Fibroblast of skin of right biceps (primary cell): ENCODE measurements at places on chromosomes 3 and 15.

DNA sequence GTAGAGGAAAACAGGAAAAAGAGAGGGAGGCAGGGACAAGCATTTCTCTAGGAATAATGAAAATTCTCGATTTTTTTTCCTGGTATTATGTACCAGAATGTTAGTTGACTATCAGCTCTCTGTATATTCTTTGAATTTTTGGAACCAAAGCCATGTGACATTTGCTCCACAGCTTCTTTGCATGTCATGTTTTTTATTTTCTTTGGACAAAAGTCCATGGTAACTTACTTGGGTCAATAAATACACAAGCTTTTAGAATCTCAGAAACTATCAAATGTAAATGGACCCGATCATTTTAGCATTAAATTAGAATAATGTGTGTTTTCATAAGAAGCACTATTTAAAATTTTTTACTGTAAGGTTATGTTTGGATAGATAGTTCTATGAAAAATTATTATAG lies 320.5 kb downstream of the ZIC1 start:
- DNase-seq = no peak

GRCh38 chr3:39272191-39272590 lies 7.6 kb downstream of the CX3CR1 start:
- DNase-seq = no peak

DNA sequence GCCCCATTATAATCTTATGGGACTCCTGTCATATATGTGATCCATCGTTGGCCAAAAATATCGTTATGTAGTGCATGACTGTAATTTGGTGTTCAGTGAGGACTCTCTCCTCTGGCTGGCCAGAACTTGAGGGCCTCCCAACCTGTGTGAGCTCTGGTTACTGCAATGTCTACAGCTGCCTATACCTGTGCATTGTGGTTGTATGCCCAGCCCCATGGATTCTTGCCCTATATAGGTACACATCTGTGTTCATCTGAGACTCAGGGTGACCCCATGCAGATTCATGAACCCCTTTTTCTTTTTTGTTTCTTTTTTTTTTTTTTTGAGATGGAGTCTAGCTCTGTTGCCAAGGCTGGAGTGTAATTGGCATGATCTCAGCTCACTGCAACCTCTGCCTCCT lies 32.6 kb upstream of the KLF13 start:
- no peak for DNase-seq

DNA sequence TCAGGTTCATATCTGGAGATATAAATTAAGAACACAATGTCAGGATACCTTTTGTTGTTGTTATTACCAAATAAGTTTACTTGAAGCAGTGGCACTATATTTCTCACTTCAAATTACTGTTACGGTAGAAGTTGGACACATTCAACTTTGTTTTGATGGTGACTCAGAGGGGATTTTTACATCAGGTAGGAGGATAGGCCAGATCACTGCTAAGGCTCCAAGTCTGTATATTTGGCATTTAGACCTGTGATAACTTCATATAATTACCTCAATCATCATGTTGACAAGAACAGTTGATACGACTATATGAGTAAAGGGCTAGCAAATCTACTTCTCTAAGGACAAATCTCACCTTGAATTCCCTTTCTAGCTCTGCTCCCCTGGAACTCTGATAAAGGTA lies 15.6 kb downstream of the LZTFL1 start:
- DNase-seq = no peak

DNA sequence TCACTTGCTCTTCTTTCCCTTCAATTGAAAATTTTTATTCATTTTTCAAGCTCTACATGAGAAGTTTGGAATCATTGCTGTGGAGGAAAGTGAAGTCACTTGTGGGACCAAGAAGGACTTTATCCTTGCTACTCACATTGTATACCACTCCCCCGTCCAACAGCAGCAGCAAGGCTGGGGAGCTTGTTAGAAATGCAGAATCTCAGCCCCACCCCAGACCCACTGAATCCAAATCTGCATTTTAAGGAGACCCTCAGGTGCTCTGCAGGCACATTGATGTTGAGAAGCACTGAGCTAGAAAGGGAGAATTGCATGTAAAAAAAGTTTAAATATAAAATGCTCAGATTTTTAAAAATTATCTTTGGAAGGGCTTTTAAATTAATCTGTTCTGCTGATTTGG lies 202.3 kb upstream of the MRPL3 start:
- no peak for DNase-seq

- peak; percentile 87 for DNase-seq
Observed at GRCh38 chr3:27503526-27503925, 19.3 kb upstream of the SLC4A7 start.

DNA sequence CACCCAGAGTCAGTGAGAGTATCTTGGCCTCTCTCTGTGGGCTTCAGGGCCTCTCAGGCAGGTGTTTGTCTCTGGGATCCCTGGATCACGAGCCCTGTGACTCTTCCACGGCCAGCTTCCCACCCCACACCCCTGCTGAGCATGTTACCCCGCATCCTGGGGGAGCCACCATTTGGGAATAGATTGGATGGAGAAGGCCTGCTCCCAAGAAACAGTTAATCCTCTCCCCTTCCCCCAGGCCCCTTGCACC lies 15.5 kb upstream of the SRP14 start:
- no peak for DNase-seq

DNA sequence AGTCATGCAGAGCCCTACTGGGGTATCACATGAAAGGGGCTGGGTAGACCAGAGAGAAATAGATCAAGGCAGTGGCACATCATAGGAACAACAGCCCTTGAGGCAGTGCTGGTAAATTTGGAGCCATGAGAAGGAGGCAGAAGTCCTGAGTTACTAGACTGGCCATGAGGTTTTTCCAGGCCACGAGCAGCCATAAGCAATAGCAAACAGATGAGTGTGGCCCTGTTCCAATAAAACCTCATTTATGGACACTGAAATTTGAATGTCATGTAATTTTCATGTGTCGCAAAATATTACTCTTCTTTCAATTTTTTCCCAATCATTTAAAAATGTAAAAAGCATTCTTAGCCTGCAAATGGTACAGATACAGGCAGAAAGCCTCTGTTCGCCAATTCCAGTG lies 28.1 kb upstream of the LRRN1 start:
- no peak for DNase-seq

- no peak for DNase-seq
Observed at GRCh38 chr15:34847598-34847997, 52.2 kb upstream of the ACTC1 start.

DNA sequence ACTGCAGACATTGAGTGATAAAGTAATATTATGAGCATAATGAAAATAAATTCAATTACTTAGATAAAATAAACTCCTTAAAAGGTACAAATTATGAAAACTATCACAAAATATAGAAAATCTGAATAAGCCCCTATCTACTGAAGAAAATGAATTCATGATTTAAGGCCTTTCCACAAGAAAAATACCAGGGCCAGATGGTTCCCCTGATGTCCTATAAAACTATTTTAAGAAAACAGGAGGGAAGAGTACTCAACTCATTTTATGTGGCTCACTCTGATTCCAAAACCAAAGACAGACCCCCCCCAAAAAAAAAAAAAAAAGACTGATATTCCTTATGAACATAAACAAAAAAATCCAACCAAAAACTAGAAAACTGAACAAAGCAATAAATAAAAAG lies 59.9 kb downstream of the ADAM10 start:
- no peak for DNase-seq

GRCh38 chr3:112425858-112426750 lies 73.2 kb downstream of the BTLA start:
- no peak for DNase-seq

GRCh38 chr15:32028921-32029320 lies 1.4 kb upstream of the CHRNA7 start:
- no peak for DNase-seq

DNA sequence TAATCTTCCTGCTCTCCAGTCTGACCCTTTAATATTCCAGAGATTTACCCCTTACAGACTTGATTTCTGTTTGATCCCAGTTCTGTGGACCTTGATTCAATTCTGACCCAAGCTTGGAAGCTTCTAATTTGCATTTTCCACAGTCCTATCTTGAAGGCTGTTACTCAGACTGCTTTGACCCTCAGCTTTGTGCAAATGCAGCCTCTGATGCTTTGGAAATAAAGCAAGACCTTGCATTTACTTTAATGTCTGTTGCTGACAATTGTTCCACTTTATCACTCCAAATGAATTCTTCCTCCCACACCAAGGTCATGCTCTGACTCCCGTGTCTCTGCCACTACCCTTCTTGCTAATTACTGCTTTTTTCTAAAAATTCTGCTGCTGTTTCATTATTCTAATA lies 886.0 kb downstream of the TUSC7 start:
- no peak for DNase-seq

- no peak for DNase-seq
Observed at GRCh38 chr3:192597506-192597905, 129.8 kb downstream of the FGF12 start.

DNA sequence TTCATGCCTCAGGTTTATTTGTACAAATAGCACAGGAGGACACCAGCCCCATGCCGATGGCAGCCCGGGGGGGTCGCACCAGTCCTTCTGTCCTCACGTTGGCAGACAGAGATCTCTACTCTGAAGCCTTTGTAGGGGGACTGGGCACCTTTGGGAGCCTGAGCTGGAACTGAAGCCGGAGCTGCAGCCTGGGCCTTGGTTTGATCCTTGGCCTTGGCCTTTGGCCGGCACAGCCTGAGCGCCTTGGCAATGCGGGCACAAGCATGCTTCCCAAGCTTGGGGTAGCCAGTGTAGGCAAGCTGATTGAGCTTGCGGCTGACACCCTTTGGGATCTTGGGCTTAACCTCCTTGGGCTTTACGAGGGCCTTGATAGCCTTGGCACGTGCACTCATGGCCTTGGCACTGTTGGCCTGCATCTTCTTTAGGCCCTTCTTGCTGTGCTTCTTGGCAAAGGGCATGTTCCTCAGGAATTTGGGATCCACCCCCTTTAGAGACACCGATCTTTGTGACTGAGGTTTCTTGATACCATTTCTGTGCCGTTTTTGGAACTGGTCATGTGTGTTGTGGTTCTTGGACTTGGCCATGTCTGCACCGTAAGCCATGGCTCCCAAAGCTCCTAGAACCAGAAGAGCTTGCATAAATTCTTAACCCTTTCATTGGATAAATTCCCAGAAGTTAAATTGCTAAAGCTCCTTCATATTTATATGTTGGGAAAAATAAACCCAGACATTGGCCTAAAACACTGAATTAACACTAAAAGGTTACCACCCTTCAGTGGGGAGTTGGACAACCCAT lies 33.4 kb upstream of the UACA start:
- no peak for DNase-seq

DNA sequence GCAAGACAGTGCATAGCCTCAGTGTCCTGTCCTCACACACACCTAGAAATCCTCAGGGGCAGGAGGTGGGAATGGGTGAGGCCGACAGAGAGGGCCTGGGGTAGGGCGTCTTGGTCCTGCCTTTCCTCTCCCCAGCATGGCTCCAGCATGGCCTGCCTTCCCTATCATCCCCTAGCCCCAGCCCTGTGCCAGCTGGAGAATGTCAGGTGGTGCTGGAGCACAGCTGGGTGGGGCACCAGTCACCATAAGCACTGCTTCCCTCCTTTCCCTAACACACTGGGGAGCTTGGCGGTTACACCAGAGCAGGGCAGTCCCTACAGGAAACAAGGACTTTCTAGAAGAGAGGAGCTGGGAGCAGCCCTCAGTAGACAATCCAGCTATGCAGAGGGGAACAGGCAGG lies 236.8 kb downstream of the KLF13 start:
- DNase-seq = no peak

GRCh38 chr3:46030626-46031025 lies 3.3 kb upstream of the XCR1 start:
- DNase-seq = no peak

DNA sequence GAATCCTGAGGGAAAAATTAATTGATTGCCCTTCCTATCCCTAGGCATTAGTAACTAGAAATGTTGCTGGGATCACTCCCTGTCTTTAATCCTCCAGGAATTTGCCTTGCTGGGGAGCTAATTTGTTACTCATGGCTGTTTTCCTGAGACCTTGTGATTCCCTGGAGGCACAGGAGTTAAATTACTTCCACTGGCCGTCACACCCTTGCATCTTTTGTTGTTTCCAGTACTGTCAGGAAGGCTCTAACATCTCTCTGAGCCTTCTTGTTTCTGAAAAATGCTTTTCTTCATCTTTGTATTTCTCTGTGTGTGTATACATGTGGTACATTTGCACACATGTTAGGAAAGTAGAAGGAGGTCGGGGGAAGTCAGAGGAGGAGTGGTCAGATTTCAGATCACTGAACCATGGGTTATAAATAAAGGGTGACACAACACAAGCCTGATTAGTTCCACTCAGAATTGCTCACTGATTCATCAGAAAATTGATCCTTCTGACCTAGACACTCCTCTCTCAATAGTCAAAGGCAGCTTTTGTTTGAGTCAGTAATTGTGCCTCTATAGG lies 23.5 kb upstream of the LRRFIP2 start:
- peak; percentile 94 for DNase-seq

DNA sequence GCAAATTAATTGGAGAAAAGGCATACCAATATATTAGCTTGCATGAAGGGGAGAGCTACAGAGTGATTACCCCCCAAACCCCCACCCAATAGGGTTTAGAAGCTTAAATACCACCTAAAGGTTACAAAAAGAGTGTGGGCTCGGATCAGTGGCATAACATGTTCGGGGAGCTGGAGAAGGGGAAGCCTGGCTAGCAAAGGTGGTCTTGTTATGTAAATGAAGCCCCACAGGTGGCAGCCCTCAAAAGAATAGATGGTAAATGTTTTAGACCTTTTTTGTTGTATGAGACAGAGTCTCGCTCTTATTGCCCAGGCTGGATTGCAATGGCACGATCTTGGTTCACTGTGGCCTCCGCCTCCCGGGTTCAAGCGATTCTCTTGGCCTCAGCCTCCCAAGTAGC lies 10.9 kb upstream of the PXK start:
- DNase-seq = no peak

- DNase-seq = peak; percentile 14
Observed at GRCh38 chr3:80771085-80771484, 990.4 kb downstream of the GBE1 start.

- DNase-seq = no peak
Observed at GRCh38 chr3:45803252-45803935, 7.1 kb upstream of the SLC6A20 start.

GRCh38 chr3:49649576-49649975 lies 24.6 kb upstream of the APEH start:
- peak; percentile 25 for DNase-seq

DNA sequence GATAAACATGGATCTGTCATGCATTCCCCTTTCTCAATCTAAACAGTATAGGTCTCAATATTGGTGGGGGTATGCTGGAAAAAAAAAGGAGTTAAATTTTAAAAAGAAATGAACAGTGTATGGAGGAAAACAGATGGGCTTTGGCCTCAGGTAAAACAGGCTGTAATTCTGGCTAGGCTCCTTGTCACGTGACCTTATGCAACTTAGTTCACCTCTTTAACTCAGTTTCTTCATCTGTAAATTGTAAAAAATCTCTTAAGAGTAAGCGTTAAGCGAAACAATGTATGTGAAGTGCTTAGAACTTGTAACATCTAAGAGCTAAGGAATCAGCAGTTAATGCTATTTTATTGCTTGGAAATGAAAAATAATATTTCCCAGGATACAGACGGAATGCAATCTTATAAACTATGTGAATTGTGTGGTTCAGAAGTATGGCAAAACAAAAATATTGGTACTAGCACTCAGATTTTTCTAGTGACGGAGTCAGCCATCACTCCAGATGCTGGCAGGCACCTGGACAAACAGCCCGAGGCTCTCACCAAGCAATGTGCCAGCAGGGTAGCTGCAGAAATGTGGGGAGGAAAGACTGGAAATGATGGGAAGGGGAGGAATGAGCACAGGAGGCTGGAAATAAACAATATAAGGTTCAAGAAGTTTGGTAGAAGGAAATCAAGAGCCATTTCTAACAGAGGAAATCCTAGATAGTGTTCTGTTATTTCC lies 172.8 kb downstream of the USP13 start:
- no peak for DNase-seq

GRCh38 chr3:97901313-97902248 lies 70.7 kb downstream of the RIOX2 start:
- no peak for DNase-seq

- no peak for DNase-seq
Observed at GRCh38 chr3:160049988-160050387, 61.4 kb downstream of the IL12A start.
